ENCODE measurements at places on chromosomes 5 and 9.

- no peak for DNase-seq
These were observed 173.5 kb upstream of the ZNF608 start for GRCh38 chr5:124919747-124920525.

DNA sequence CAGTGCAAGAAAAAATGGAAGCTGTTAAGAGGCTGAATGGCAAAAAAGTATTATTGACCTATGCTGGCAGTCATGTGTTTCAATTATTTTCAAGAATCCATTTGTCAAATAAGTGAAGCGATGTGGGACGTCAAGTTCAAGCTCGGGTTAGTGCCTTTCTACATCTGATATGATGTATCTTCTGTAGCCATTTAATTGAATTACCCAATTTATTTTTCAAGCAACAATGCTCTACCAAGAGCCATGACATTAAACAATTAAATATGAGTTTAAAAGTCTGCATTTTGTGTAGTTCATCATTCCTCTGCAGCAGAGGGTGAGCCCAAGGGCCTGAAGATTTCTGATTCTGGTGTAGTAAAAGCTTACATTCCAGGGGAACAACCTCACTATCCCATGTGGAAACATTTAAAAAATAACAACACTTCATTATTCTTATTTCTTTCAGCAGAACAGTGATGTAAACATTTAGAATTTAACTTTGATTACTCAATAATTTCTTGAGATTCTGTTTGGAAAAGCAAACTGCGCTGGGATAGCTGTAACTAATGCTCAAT, 619.7 kb upstream of the ARRDC3 start:
- DNase-seq: no peak

- peak; percentile 14 for DNase-seq
These were observed 76.3 kb downstream of the SCAI start for GRCh38 chr9:125066839-125067619.

DNA sequence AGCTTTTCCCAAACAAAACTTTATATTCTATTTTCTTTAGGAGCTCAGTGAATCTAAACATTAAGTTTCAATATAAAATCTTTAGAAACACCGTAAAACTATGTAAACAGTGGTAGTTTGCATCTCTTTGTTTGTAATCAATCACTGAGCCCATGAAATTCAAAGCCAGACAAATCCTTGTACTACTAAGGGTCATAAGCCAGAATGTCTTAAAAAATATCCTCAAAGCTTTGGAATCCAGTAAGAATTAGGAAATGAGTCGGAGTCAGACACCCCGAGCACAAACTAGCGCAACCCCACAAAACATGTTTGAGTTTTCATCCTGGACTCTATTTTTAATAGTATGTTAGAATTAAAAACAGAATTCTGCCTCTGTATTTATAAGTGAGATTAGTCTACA, 153.8 kb downstream of the HSPA4 start:
- no peak for DNase-seq

DNA sequence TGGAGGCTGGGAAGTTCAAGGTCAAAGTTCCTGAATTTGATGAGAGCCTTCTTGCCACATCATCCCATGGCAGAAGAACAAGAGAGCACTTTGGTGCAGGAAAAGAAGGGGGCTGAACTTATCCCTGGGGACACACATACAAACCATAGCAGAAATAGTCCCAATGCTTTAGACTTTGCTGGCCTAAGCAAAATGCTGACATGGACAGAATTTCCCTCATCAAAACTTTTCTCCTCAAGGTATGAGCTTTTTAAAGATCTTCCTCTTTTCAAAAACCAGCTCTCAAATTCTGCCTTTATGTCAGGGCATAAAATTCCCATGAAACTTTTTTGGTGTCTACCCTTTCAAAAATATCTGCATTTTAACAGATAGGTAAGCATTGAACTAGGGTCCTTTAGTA, 341.8 kb upstream of the SMARCA2 start:
- DNase-seq: no peak

- no peak for DNase-seq
These were observed 7.1 kb downstream of the PRUNE2 start for GRCh38 chr9:76898786-76899185.

DNA sequence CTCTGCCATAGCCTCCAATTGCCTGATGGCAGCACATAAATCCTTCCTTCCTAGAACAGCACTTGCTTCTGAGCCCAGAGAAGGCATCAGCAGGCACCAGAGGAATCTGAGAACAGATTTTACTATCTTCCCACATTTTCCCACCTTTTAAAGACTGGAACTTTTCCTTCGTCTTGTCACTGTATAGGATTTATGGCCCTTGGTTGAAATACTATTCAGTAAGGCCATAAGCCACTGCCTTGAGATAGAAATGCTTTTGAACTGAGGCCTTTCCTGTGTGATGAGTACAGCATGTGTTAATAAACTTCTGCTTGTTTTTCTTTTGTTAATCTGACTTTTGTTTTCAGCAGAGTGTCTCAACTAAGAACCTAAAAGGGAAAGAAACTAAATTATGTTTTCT, 84.3 kb downstream of the MRPS27 start:
- no peak for DNase-seq

DNA sequence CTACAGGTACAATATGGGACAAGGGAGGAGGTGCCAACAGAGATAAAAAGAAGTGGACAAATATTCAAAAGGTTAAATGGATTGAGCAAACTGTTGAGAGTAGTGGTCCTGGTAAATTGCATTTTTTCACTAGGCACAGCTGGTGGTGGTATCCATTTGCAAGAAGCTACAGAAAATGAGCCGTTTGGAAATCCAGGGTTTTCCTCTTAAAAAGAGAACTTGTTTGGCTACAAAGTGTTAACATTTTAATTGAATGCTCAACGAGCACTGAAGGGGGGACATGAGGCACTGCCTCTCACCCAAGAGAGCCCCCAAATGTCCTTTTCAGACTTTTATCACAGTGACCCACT, 491 bp upstream of the ZCCHC9 start:
- no peak for DNase-seq

DNA sequence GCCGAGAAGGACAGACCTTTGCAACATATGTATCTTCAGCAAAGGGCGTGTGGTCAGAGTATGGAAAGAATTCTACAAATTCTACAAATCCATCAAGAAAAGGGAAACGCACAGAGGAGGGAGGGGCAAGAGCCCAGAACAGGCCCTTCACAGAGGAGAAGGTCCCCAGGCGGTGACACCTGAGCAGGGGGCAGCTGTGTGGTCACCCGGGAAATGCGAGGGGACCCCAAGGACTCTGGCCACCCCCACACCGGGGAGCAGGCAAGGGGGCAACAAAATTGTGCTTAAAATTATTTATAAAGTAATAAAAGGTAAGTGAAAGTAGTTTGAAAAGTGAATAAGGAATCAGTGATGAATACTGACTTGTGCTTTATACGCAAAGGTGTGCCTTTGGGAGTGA, 17.6 kb downstream of the NACC2 start:
- no peak for DNase-seq

- no peak for DNase-seq
These were observed 69.0 kb downstream of the GLRA1 start for GRCh38 chr5:151855701-151856100.

- DNase-seq: no peak
These were observed 25.5 kb downstream of the CTSL start for GRCh38 chr9:87751423-87751822.

DNA sequence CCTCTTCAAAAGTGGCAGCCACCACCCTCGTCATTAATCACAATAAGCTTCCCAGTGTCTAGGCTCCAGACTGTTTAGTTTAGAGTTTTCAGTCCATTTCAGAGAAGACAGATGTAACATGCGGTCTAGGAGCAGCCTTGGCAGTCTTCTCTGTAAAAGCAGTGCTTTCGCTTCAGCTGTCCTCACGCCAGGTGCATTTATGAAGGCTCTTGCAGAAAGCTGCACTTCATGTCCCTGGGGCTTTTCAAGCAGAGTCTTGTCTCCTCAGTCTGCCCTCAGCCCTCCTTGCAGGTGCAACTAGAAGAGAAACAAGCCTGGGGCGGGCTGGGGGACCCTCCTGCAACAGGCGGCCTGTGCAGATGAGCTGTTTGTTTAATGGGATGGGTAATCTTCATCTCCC, 281.9 kb downstream of the DRD1 start:
- DNase-seq: no peak

DNA sequence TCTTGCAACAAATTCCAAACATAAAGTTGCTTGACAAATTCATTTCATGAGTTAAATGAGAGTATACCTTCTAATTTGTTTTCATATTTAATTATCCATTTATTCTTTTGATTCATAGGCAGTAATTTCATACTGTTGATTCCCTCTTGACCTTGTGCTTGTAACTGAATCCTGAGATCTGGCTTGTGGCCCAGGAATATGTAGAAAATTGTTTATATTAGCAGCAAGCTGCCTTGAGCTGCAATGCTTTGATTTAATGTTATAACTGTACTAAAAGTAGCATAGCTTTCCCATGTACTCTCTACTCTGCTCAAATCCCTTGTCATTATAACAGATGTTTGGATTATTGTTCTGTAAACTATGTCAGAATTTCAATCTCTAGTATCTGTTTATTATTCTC, 780.7 kb downstream of the NR2F1-AS1 start:
- DNase-seq: peak; percentile 40

DNA sequence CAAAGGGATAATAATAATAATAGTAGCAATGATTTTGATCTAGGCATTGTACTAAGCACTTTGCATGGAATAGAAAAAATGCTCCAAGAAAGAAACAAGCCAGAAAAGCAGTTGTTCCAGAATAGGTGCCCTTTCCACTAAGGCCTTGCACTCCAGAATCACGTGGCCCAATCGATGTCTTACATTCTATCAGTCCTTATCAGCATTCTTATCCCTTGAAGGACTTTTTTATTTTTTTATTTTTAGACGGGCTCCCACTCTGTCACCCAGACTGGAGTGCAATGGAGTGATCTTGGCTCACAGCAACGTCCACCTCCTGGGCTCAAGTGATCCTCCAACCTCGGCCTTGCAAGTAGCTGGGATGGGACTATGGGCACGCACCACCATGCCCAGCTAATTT, 36.5 kb downstream of the PDZD2 start:
- no peak for DNase-seq

GRCh38 chr5:32843531-32843895, 132.4 kb downstream of the NPR3 start:
- DNase-seq: no peak
